Activated effector memory CD4-positive, alpha-beta T cell treated with Interleukin-2 at 50 U/mL for 16 hours (primary cell): ENCODE measurements at places on chromosomes 6 and 20.

- DNase-seq: no peak
These were observed 110.5 kb downstream of the VEGFA start for GRCh38 chr6:43880236-43881137.

GRCh38 chr6:54907355-54907754, 60.8 kb downstream of the FAM83B start:
- DNase-seq: no peak

DNA sequence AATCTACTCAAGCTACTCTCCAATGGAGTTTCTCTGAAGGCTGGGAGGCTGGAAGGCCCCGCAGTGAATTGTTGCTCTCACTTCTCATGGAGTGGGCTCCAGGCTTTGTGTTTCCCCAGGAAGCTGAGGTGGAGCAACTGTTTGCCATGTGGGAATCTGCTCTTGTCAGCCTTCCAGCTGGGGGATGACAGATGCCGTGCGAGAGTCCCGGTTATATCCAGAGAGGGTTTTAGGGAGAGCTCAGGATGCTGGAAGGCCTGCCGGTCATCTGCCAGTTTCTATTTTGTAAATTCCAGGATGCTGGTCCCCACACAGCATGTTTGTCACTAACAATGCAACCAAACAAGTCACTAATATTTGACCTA, 98.2 kb upstream of the NAA20 start:
- no peak for DNase-seq

- DNase-seq: no peak
These were observed 34.3 kb upstream of the TCF21 start for GRCh38 chr6:133854364-133855275.

DNA sequence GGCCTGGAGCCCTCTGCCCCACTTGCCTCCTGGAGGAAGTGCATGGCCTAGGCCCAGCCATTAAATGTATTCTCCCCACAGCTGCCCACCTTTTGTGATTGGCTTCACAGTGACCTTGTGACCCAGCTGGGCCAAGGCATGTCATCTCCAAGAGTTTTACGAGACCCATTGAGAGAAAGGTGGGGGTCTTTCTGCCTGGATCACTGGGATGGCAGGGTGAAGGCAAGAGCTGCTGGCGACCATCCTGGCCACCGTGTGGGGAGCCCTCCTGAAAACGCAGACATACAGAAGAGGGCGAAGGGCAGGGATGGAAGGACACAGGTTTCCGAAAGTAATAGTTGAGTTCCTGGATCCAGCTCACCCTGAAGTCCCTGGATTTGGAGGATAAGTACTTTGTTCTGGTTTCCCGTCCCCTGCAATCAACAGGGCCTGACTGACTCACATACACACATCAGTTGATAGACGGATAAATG, 12.3 kb upstream of the SPO11 start:
- no peak for DNase-seq
